T-helper 1 cell treated with Interleukin-12 subunit alpha and Interleukin-12 subunit beta and Interleukin-4 antibody, amounts not matched to agents 30 ng/mL and 1 ng/mL, for 36 hours (primary cell): ENCODE measurements at places on chromosomes 3 and 15. TPM values are rescaled to one million over a fixed set of nuclear protein-coding genes. Genes with fewer than 3 reads are reported as not detected.

Gene PPARG
- 0.91 and 0.95 TPM in 2 replicates for total RNA-seq

Gene HHLA2
- 3.3 and 3.4 TPM in 2 replicates for total RNA-seq

Gene RAD51
- total RNA-seq = 47.7 and 51.4 TPM in 2 replicates

Gene GOLGA8T
- total RNA-seq = 0.20 TPM in 1 of 2 replicates, not detected in the other

Gene PLS1
- total RNA-seq = 5.0 and 5.6 TPM in 2 replicates

Gene LRRIQ4
- total RNA-seq = not detected in 2 replicates

Gene TLR9
- 0.34 and 0.49 TPM in 2 replicates for total RNA-seq

Gene INAFM2
- total RNA-seq = 11.6 and 12.0 TPM in 2 replicates

Gene CCR1
- total RNA-seq = 78.2 and 80.0 TPM in 2 replicates

Gene KNL1
- 36.6 and 43.4 TPM in 2 replicates for total RNA-seq
